ENCODE measurements at places on chromosomes 2 and 18. TPM values are rescaled to one million over a fixed set of nuclear protein-coding genes. Genes with fewer than 3 reads are reported as not detected.

The LRRC30 gene
- total RNA-seq, result not detected

The CNGA3 gene
- total RNA-seq, result not detected

The CXCR4 gene
- total RNA-seq, result 3.6 TPM

The HOXD3 gene
- 0.52 TPM for total RNA-seq

The FOXD4L1 gene
- 0.16 TPM for total RNA-seq

The POTEC gene
- not detected for total RNA-seq

The SERPINB10 gene
- 0.36 TPM for total RNA-seq

The STK11IP gene
- total RNA-seq, result 17.3 TPM

The NAT8 gene
- total RNA-seq, result not detected

The TDRD15 gene
- not detected for total RNA-seq

The MC4R gene
- not detected for total RNA-seq

The C1GALT1C1L gene
- total RNA-seq, result 0.16 TPM

The RAPGEF4 gene
- 3.3 TPM for total RNA-seq

The SKOR2 gene
- total RNA-seq, result not detected

Measured in esophagus mucosa (tissue), 1 donor.